ENCODE measurements at places on chromosomes 13 and 19.

- no peak for DNase-seq
These were observed 129.1 kb downstream of the FOXO1 start for GRCh38 chr13:40537146-40537895.

- DNase-seq = no peak
These were observed 142.3 kb upstream of the SOX1 start for GRCh38 chr13:111924678-111925075.

DNA sequence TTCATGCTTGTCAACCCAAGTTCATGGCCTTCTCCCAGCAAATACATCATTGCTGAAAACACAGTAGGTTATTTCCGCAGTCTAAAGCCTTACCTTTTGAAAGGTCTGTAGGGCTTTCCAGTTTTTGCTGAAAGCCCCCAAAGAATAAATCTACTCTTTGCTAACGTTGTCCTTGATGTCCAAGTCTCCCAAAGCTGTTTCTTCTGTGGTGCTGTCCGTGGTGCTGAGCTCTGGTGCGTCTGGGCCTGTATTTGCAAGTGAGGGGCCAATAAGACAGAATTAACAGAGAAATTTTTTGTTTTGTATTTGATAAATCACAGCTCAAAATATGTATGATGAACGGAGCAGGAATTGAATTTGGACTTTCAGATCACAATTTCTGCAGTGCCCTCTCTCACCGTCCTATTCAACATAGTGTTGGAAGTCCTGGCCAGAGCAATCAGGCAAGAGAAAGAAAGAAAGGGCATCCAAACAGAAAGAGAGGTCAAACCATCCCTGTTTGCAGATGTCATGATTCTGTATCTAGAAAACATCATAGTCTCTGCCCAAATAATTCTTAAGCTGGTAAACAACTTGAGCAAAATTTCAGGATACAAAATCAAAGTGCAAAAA lies 9.8 kb upstream of the LGALS16 start:
- no peak for DNase-seq

- DNase-seq = peak; percentile 46
These were observed 821 bp downstream of the TDRD3 start for GRCh38 chr13:60397704-60398378.

GRCh38 chr19:47381653-47382279 lies 32.7 kb downstream of the DHX34 start:
- DNase-seq = no peak

- DNase-seq = no peak
These were observed 43.3 kb upstream of the PEPD start for GRCh38 chr19:33564836-33565338.

GRCh38 chr13:44312834-44313551 lies 60.6 kb upstream of the SERP2 start:
- DNase-seq = no peak

DNA sequence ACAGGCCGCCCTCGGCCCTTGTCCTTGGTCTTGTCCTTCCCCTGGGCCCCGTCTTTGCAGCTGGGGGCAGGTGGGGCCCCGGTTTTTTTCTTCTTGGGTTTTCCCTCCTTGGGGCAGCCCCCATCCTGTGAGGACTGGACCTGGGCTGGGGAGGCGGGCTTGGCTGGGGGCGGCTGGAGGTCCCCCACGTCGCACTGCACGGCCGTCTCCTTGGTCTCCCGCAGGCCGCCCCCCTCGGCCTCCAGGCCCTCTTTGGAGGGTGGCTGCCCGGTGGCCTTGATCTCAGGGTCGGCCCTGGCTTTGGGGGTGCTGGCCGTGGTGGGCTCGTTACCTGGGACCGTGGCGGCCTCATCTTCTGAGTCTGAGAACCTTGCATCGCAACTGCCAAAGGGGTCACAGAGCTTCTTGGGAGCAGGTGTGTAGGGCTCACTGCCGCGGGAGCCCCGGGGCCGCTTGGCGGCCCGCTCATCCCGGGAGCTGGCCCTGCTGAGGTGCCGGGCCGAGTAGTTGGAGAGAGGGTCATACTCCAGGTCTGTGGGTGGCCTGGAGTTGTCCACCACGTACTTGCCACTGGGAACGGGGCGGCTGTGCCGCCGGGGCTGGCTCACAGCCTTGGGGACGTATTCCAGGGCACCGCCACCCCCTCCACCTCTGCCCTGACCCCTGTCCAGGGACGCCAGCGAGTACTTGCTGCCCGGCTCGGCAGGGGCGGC lies 15.6 kb upstream of the ATP8B3 start:
- no peak for DNase-seq

- no peak for DNase-seq
These were observed 51.7 kb downstream of the ZNF91 start for GRCh38 chr19:23343434-23344010.

- no peak for DNase-seq
These were observed 178.5 kb downstream of the PRR20E start for GRCh38 chr13:57345526-57345925.

GRCh38 chr13:97327086-97327485 lies 105.0 kb downstream of the MBNL2 start:
- no peak for DNase-seq

GRCh38 chr13:102367836-102368235 lies 34.0 kb downstream of the FGF14 start:
- DNase-seq = no peak

GRCh38 chr19:3094601-3095440 lies 659 bp downstream of the GNA11 start:
- DNase-seq = no peak

DNA sequence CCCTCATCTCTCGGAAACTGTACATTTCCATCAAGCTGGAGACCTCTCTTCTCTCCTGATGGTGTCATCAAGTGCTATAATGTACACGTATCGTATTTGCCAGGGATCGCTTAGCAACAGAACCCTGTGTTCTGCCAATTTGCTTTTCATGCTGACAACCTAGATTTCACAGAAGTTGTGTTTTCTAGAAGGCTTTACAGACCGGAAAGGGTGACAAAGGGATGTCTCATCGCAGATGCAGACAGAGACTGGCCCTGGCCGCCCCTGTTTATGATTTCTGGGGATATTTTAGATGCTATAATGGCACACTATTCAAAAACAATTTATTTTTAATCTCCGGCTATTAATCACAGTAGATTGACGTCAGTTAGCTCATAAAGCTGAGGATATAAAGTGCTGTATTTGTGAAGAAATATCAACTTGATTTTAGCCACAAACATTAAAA lies 291.4 kb downstream of the IRS2 start:
- DNase-seq = no peak

DNA sequence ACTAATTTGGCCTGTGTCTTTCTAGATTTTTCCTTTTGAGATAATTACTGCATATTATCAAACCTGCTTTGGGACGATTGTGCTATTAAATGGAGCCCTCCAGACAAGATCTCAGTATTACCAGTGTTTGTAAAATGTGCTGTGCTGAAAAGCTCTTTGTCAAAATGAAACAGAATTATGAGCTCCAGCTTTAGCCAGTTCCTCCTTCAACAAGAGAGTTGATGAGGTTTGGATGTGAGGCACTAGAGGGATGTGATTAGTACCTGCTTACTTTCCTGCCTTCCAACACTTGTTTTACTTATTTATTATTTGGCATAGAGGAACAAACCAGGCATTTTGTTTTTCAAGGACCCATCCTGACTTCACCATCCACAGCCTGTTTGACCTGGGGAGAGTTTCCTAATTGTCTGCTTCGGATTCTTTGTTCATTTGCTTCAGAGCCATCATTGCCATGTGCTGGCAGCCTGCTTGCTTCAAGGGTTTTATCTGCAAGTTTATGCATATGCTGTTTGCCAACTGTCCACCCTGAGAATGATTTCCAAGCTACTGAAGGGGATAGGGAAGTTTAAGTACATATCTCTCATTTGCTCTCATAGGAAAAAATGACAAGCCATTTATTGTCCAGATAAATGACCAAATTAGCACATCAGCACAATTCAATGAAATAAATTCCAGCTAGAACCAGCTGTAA lies 32.9 kb upstream of the CPB2 start:
- no peak for DNase-seq

DNA sequence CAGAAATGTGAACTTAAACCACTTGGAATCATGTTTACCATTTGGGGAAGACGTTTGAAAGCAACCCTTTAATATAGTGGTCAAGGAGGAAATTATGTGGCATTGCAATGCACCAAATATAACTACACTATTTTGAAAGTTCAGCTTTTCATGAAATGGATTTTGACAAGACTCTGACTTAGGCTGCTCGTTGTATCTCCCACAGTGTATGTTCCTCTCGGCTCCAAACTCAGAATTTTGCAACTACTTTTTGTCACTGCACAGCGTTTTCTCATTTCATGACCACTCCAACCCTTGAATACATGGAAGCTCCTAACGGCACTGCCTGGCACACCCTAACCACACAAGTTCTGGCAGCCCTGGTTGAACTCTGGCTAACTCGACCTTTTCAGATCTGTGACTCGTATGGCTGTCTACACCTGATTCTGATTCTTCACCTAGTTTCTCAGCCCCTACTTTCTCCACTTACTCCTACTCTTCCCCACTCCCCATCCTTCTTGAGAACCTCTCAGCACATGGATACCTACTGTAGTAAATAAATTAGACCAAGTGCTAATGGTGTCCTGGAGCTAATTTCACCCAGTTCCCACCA lies 7.0 kb upstream of the POMP start:
- no peak for DNase-seq
